ENCODE measurements at places on chromosomes 7 and 10.

DNA sequence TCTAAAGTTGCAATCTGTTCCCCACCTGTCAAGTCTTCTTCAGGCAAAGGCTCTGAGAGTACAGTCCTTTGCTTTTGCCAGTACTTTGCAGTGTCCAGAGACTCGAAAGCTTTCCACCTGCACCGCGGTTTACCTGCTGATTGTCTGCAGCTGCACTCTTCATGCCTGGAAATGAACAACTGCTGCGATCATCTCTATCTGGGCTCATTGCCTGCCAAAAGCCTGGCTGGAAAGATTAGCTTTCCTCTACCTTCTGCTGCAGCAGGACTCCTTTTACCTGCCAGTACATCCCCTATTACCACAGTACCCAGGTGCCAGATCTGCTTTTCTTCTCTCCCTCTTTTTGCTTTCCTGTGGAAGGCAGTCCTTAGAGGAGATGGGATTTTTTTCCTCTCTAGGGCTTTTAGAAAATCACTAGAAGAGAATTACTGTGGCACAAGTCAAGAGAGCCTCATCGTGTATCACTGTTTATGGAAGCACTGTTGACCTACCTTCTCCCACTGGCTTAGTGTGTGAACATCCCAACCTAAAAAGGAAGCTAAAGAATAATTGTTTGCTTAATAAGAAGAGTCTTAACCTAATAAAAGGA, 2.2 kb downstream of the STRIP2 start:
- peak; percentile 55 for DNase-seq

GRCh38 chr10:108049668-108050067, 885.2 kb upstream of the SORCS1 start:
- no peak for DNase-seq

- no peak for DNase-seq
Observed at GRCh38 chr7:112160771-112161150, 45.4 kb downstream of the DOCK4 start.

DNA sequence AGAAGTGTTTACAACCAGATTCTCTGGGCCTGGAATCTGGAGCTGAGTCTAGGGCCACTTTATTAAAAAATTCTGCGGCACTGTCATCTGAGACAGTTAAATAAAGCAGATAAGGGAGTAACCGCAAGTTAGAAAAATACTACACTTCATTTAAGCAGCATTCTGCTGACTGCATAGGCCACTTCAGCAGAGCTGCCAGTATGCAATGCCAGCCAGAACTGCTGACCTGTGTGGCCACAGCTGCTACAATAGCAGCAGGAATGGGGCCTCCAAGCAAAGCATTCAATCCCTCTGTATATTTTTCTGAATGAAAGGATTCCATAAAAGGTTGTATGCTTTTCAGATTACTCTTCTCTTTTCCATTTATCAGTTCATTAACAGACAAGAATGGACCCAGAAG, 136.0 kb downstream of the COL28A1 start:
- no peak for DNase-seq

DNA sequence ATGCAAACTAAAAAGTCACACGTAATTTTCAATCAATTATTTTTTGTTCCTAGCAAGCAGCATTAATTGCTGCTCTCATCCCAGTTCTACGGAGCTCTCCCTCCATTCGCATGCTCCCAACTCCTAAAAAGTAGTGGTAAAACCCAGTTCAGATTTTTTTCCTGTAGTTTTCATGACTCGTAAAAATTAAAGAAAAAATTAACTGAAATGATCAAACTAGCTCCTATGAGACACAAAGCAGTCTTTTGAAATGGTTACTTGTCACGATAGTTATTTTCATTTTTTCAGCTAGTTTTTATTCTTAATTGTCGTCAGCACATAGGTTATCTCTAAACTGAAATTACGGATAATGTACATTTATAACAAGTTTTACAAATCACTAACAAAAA, 1.8 kb downstream of the HNRNPA2B1 start:
- DNase-seq: no peak

- DNase-seq: no peak
Observed at GRCh38 chr7:91630581-91631380, 249.7 kb downstream of the MTERF1 start.

DNA sequence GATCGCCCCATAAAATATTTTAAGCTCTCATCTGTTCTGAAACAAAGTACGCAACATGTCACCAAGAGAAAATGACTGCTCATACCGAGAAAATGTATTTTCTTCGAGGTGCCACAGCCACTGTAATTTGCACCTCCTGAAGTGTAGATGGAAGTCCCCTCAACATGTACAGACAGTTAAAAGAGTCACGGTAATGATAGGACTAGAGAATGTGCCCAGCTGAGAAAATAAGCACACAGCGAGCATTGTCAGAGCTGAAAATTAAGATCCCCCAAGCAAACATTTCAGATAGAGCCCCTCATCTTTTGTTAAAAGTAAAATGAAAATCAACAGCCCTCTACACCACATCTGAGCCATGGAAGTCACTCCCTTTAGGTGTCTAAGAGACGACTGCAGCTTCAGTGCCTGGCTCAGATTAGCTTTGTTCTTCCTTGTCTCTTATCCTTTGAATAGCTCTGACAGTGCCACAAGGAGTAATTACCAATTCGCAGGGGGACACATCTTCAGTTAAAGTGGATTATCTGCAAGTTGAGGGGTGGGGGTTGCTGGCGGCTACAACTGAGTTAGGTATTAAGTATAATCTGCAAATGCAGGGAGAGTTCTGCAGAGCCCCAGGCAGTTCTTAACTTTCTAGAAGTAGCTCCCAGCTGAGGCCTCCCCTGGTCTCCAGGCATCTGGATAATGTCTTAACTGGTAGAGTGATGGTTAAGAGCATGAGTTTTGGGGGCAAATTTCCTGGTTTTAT, 222.7 kb upstream of the C7orf33 start:
- DNase-seq: no peak

DNA sequence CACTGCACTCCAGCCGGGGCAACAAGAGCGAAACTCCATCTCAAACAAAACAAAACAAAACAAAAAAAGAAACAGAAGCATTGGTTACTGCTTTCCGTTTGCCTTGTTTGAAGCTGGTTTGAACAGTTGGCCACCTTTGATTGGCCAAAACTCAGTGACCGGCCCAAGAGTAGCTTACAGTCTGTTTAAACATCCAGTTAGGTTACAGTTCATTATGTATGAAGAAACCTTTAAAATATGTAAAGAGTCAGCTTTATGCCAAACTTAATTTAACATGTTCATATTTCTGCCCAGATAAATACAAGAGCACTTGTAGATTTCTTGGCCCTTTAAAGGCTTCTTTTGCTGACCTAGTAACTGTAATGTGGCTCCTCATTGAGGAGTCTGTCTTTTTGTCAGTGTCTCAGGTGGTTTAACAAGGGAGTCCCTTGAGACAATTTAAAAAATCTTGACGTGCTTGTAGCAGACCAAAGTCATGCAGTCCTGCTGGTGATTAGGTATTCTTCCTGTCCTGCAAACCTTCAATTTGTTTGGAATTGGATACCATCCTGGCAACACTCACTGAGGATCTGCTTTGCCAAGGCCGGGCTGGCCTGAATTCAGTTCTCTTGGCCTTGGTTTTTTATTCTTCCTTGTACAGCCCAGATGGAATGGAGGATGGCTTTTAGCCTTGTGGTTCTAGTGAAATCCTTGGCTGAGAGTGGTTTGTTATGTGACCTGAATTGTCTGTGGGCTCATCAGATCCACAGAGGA, 128.9 kb downstream of the PLXDC2 start:
- no peak for DNase-seq

DNA sequence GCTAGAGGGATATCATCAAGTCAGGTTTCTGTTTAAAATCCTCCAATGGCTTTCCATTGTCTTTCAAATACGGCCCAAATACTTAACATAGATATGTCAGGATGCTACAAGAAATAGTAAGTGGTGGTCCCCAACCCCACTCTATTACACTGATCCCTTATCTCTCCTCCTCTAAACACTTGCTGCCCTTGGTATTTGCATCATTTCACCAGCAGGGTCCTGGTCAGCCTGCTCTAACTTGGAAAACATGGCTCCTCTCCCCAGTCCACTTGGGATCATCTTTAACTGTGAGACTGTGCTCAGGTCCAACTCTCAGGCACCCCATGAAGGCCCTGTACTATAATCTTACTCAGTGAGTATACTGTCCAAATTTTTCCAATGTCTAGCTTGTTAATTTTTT, 53.8 kb upstream of the GSAP start:
- no peak for DNase-seq

DNA sequence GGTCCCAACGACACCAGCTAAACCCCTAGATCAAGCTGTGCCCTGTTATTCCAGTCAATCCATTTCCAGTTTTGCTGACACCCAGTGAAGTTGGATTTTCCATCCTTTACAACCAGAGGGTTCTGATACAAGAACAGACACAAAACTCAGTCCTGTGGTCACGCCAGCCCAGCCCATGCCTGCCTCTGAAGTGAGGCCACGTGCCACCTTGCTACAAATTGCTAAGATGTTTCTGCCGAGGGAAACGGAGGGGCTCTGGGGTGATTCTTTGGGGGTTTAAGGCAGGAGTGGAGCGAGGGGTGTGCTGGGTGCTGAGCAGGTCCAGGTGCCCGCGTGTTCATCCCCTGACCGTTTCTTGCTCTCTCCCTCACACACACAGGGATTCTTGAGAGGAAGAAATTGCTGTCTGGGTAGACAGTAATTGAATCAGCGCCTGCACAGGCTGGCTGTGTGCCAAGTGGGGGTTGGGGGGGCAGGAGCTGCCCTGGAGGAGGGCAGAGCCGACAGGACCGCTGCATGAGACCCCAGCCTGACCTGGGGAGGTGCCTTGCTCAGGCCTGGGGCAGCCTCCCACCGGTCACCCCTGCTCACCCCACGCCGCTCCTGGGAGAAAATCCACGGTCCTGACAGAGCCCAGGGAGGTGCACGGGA, 38.1 kb downstream of the ADAP1 start:
- peak; percentile 57 for DNase-seq

DNA sequence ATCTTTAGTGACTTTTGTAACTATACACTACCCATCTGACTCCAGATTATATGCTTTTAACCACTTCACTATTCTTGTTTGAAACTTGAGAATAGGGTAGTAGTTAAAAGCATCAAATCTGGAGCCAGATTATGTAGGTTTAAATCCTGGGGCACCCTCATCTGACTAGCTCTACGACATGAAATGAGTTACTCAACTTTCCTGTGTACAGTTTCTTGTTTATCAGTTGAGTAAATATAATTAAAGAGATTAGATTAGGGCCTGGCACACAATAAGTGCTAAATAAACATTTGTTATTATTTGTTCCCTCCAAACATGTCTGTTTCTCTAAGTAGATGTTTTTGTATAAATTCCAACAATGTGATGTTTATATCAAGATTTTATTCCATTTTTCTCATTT, 485.3 kb upstream of the LRRTM3 start:
- DNase-seq: no peak

Measured in NCI-H1105 (cell line).